NCI-H2029 treated with DMSO at 0.1 percent for 48 hours (cell line): ENCODE measurements at places on chromosomes 3 and 15.

DNA sequence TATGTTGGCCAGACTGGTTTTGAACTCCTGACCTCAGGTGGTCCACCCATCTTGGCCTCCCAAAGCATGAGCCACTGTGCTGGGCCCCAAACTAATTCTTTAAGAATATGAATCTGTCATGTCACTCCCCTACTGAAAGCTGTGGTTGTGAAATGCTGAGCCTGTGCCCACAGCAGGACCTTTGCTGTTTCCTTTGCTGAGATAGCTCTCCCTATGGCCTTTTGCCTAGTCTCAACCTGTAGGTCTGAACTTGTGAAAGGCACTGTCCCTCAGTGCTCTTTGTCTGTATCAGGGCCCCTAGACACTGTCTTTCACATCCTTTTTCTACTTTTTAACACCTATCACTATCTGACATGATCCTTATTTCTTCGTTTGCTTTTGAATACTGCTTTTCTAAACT is 62.7 kb upstream of the CCR4 start:
- DNase-seq: no peak

GRCh38 chr15:28961391-28961790 is 75.6 kb downstream of the APBA2 start:
- DNase-seq: no peak

DNA sequence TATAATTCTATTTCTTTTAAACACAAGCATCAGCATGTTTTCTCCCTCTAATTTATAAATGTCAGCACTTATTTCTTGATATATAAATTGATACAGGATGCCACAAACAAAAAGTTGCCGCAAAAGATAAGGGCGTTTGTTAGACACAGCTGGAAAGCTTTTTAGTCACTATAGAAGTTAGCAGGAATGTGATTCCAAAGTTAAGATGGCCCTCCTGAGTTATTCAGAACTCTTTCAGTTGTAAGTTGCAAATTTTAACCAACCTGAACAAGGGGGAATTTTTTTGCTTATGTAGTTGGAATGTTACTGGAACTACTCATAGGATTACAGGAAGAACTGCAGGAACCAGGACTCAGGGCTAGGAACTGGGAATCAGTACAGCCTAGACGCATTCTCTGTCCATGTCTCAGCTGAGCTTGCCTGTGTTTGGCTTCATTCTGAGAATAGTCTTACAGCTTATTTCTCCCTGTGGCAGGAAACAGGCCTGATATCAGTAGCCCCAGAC is 166.3 kb downstream of the VGLL4 start:
- DNase-seq: no peak

- DNase-seq: no peak
These were observed 172.4 kb downstream of the OXSM start for GRCh38 chr3:25962255-25962654.

DNA sequence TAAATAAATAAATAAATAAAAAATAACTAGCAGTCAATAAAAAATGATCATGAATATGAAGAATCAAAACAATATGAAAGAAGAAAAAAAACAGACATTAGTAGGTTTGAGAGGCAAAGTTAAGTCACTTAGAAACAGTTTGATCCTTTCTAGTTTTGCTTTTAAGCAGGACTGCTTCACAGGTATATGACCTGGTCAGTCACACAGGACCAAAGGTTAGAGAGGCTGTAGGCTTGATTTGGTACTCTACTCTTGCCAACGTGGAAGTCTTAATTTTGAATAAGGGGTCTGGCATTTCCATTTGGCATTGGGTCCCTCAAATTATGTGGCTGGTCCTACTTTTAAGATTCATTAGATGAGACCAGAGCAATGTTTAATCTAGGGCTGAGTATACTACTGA is 441.7 kb upstream of the NECTIN3 start:
- no peak for DNase-seq

GRCh38 chr3:88112289-88112688 is 37.5 kb upstream of the C3orf38 start:
- DNase-seq: no peak
